Omental fat pad (tissue), 4 donors: ENCODE measurements at places on chromosomes 16 and 17. TPM values are rescaled to one million over a fixed set of nuclear protein-coding genes. Genes with fewer than 3 reads are reported as not detected.

PERCC1 gene
- total RNA-seq: not detected

GRCh38 chr17:38914741-38915638 is 10.4 kb upstream of the LASP1NB start:
- no peak for DNase-seq

- DNase-seq: no peak
Observed at GRCh38 chr17:44794851-44795413, 35.2 kb downstream of the GJC1 start.

DNA sequence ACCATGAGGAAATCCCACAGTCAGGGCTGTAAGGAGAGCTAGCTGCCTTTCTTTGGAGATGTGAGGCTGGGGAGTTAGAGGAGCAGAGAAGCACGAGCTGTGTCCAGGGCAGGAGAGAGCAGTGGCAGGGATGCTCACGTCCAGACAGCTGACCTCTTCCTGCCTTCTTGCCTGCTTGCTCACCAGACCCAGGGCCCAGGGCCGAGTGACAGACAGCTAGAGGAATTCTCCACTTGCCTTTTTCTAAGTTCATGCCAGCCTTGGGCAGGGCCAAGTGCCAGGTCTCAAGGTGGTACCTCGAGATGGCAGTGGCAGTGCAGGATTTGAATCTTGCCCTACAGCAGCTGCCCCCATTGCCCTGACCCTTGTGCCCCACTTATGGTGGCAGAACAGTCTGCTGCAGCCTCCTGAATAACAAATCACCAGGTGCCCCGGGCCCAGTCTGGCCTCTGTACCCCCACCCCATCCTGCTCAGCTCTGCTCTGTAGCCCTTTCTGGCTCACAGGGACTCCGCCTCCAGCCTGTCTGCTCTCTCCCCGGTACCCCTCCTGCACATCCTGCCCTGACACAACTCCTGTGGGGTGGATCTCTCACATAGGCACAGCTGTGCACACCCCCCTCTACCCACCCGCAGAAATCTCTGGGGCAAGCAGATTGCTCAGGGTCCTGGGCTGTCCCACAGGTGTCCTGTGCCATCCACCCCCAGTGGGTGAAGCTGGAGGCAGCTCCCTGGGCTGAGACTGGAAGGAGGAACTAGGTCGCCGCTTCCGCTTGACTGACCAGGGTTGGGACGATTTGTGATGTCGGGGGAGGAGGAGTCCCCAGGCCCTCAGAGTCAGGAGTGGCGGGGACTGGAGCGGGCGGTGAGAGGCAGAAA is 25.9 kb downstream of the GRIN2C start:
- no peak for DNase-seq

COPZ2 gene
- total RNA-seq: 44.2 TPM

DNA sequence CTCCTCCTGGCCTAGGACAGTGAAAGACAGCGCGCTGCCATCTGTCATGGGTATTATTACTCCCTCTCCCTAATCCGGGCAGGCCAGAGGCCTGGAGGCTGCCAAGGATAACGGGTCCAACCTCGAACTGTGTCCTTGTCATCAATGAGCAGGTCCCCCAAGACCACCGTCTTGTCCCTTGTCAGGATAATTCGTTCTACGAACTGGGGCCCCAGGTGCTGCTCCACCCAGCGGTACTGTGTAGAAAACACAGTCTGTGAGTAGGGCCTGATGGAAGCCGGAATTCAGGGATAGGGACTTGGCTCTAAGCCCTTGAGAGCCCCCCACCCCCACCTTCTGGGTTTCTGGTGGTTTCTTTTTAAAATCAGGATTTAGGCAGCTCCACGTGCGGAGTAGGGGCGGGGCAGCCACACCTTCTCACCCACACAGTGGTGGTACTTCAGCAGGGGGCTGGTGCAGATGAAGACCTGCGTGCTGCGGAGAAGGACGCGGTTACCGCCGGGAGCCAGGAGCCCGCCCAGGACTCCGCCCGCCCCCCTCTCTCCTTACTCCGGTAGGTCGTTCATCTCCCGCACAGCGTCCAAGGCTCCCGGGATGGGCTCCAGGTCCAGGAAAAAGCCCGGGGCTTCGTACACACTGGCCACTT is 787 bp downstream of the NT5C start:
- DNase-seq: no peak

VEZF1 gene
- total RNA-seq: 50.6 TPM

GRCh38 chr17:39376434-39376833 is 25.0 kb downstream of the FBXL20 start:
- no peak for DNase-seq

GRCh38 chr16:23624092-23624491 is 17.0 kb downstream of the PALB2 start:
- no peak for DNase-seq

TP53TG3 gene
- total RNA-seq: not detected

PRSS21 gene
- 0.65 TPM for total RNA-seq

DNA sequence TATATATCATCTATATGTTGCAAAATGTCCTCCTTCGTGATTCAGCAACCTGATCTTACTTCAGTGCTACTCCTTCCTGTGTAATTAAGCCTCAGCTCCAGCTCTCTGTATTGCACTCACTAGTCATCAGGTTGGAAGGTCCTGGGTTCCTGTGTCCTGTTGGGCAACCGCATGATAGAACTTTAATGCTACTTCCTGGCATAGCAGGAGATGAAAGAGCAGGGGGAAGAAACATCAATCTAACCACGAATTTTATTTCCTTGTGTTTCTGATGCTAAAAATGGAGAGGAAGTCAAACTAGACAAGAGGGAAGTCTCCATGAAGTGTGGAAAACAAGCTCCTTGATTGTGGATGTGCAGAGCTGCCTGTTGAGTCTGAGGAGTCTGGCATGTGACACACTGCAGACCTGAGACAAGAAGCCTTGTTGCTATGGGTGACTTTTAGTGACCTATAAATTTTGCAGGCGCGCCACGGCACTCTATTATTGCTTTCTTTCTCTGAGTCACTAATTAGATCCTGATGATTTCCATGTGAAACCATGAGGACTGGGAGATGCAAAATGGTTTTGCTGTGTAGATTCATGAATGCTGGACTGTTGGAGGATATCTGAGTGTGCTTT is 25.6 kb downstream of the IGSF6 start:
- no peak for DNase-seq

NTN1 gene
- total RNA-seq: 0.69 TPM

GRCh38 chr17:35117984-35118383 is 1.7 kb downstream of the RAD51D start:
- no peak for DNase-seq
